ENCODE measurements at places on chromosomes 7 and 10. TPM values are rescaled to one million over a fixed set of nuclear protein-coding genes. Genes with fewer than 3 reads are reported as not detected.

Gene AUTS2
- 7.7 TPM for total RNA-seq

Gene ABCB4
- 0.26 TPM for total RNA-seq

Gene GNGT1
- total RNA-seq: not detected

DNA sequence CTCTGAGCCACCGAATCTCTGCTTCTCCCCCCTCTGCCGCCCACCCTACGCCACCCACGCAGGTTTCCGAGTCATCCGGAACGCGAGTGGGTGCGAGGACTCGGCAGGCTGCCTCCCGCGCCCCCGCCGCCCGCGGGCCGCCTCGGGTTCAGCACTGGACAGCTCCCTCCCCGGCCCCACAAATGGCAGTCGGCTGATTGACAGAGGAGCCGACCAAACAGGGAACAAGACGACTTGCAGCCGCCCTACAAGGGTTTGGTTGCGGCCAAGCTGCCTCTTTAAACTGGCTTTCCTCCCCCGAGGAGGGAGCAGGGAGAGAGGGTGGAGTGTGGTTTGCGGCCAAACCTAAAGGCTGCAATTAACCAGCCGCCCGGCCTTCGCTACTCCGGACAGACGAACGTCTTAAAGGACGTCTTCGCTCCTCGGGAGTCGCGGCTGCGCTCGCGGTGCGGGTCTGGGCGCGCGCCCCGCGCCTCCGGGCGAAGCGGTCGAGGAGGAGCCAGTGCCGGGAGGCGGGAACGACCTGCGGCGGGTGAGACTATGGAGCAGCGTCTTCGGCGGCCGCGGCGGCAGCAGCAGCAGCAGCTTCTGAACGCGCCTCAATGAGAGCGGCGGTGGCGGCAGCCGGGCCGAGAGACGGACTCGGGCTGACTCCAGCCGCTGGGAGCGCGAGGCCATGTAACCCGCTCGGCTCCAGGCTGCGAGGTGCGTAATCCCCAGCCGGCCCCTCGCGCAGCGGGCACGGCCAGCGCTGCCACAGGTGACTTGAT is at the start of gene GPR158:
Gene GPR158, plus strand, starts transcription at position 541 of the 770 bp plus-strand sequence. CDS start 420 bp downstream, outside the sequence.
- H3K27ac ChIP-seq: no peak within 1 kb of the TSS
- peak within 1 kb of the TSS; percentile 39 for H3K4me3 ChIP-seq
- H3K4me1 ChIP-seq: no peaks in the 10 kb centered on the region

DNA sequence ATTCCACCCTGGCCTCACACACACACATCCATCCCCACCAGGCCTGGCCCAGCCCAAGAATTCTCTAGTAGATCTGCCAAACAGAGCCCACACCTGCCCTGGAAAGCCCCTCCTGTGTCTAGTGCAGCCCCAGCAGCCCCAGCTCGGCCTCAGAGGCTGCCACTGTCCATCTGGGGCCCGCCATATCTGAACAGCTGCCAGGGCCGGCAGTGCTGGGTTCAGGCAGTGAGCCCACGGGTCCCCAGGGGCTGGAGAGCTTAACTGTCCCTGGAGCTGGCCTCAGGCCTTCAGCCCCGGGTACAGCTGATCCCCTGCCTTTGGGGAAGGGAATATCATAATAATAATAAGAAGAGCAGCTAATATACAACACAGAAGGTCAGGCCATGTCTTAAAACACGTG is 574 bp downstream of the MYL10 start:
- no peaks in the 10 kb centered on the region for H3K27me3 ChIP-seq
- no peaks in the 10 kb centered on the region for H3K4me1 ChIP-seq
- DNase-seq: no peak
- no peaks in the 10 kb centered on the region for H3K36me3 ChIP-seq

DNA sequence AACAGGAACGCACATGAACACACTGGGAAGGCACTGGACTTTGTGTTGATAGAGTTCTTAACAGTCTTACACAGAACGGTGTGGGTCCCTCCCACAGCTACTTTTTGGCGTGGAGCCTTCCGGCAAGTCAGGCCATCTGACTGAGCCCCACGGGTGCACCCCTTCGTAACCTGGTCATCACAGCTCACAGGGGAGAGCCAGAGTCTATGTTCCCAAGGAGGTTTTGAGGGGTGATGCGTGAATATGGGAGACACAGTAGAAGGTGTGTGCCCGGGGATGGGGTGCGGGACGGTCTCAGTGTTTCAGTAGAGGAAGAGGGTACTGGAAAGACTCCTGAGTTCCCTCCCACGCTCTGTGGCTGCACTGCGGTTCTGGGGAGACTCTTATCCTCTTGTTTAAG is 291.7 kb downstream of the DNAJB6 start:
- no peak for DNase-seq
- H3K4me1 ChIP-seq: no peaks in the 10 kb centered on the region
- no peaks in the 10 kb centered on the region for H3K36me3 ChIP-seq
- H3K27me3 ChIP-seq: no peaks in the 10 kb centered on the region
- H3K4me3 ChIP-seq: no peak overlapping the region
- H3K27ac ChIP-seq: no peak overlapping the region
